ENCODE measurements at places on chromosomes 11 and 22.

- DNase-seq = no peak
Observed at GRCh38 chr11:9528573-9529333, 44.7 kb upstream of the WEE1 start.

- DNase-seq = peak; percentile 37
Observed at GRCh38 chr11:116357784-116358544, 414.8 kb downstream of the BUD13 start.

DNA sequence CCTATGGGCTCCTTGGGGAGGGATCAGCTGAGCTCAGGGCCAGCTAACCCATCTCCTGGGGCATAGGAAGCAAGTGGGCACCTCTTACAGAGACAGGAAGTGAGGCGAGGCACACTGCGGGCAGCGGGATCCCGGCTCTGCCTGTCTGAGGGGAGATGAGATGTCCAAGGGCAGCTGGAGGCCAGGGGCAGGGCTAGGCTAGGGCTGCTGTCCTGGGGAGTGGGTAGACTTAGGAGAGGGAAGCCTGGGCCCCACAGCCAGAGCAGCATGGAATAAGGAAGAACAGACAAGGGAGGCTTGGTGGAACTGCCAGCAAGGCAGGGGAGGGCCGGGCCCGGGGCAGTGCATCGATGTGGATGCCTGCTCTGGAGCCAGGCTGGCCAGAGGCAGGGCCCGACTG is 76.3 kb downstream of the MORC2 start:
- no peak for DNase-seq

DNA sequence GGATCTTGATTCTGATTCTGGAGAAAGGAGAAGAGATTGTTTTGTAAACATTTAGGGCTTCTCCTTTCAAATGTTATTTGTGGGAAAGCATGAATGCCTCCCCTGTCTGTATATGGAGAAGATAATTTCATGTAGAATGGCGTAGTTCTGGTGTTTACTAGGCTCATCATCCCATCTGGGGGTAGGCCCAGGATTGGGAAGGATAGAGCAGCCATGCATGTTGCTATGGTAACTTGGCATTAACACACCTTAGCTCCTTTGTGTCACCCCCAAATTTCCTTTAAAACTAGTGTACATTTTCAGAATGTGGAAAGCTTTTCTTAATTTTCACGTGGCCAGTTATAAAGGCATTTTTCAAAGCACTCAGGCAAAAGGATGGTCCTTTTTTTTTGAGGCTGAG is 57.5 kb upstream of the EED start:
- DNase-seq = no peak

DNA sequence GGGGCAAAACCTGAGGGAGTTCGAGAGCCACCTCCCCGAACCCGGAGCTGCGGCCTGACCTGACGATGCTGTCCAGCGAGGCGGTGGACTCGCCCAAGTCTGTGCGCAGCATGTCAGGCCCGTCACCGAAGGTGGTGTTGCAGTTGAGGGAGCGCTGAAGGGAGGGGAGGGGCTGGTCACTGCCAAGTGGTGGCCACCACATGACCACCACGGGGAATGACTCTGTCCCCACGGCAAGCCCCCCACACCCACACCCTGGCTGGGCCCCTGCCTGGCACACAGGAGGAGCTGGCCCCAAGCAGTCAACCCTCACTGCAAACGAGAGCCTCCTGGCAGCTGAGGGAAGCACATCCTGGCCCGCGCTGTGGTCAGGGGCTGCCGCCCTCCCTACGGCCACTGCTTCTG is 30.8 kb downstream of the TRMU start:
- DNase-seq = no peak
